ENCODE measurements at places on chromosomes 6 and 20.
A peak's percentile ranks its signal among the peaks of the same experiment; 100 is the strongest.

- DNase-seq, result no peak
These were observed 60.6 kb downstream of the ADNP start for GRCh38 chr20:50870561-50871161.

GRCh38 chr6:155974811-155975323 is 519.2 kb upstream of the NOX3 start:
- no peak for DNase-seq

DNA sequence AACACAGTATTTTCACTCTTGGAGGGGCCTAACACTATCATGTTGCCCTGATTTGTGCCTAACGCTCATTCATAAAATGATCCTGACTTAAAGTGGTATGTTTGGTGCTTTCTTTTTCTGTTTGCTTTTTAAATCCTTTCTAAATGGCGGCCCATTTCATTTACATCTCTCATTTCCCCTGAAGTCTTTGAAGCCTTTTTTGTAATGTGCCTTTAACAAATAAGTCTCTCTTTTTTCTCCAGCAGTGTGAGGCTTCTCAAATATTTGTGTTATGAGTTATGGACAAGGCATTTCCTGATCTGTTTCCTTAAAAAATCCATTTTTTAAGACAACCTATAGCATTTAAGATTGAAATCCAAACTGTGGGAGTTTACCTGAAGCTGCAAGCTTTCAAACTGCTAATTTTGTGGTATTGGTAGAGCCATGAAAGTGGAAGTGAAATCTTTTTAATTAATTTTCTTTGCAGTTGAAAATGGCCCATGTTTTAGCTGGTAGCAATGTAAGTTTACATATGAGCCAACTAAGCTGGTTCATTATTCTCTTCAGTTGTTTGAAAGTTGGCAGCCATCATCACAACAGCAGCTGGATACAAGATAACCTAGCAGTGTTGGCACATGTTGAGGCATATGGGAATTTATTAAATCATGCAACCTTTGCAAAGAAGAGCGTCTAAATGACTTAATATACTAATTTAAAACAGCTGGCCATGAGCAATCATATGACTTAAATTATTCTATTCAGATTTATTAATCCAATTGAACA is 469.7 kb downstream of the CDKAL1 start:
- DNase-seq, result no peak

DNA sequence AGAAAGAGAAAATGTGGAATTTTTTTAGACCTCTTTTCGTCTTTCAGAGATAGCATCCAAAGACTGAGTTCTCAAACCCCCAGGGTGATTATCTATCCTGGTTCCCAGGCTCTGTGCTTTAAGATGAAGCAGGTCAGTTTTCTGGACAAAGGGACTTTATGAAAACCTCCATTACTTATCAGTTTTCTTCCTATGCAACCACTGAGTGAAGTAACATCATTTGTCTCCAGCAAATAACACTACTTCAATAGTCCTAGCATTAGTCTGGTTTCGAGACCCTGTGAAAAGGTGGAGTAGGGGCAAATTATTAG is 18.3 kb upstream of the HLA-DRB1 start:
- no peak for DNase-seq

- DNase-seq, result no peak
These were observed 67.7 kb upstream of the IRAK1BP1 start for GRCh38 chr6:78799682-78800081.

GRCh38 chr6:29847871-29848630 is 20.4 kb downstream of the HLA-G start:
- peak; percentile 66 for DNase-seq

DNA sequence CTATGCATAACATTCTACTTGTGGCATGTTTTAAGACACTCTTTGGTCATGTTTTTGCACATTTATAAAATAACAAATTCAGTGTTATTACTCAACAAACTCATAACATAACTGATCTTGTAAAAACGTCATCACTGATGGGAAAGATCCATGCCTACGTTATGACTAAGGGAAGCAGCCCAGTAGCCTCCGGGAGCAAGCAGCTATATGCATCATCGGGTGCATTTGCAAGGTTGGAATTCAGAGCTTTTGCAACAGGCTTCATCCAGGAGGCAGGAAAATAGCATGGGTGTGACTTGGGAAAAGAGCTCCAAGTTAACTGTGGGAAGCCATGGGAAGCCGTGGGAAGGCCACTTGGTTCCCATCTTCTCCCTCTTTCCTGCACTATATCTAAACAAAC is 271.6 kb upstream of the SGK1 start:
- DNase-seq, result no peak
